ENCODE measurements at places on chromosomes 12 and 14.

GRCh38 chr14:102924632-102925588 is 2.4 kb downstream of the AMN start:
- DNase-seq: no peak

DNA sequence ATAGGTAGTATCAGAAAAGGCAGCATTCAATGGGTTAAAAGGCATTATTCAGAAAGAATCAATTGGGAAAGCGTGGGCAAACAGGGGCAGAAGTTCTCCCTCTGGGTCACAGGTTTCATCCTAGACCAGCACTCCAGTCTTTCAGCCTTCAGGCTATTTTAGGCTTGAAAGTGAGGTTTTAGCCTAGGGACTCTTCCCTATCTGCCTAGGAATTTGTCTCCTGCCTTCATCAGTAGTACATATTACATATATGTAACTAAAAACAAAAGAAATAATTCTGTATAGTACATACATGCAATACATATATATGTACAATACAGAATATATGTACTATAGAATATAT is 34.6 kb upstream of the PCNX1 start:
- DNase-seq: no peak

DNA sequence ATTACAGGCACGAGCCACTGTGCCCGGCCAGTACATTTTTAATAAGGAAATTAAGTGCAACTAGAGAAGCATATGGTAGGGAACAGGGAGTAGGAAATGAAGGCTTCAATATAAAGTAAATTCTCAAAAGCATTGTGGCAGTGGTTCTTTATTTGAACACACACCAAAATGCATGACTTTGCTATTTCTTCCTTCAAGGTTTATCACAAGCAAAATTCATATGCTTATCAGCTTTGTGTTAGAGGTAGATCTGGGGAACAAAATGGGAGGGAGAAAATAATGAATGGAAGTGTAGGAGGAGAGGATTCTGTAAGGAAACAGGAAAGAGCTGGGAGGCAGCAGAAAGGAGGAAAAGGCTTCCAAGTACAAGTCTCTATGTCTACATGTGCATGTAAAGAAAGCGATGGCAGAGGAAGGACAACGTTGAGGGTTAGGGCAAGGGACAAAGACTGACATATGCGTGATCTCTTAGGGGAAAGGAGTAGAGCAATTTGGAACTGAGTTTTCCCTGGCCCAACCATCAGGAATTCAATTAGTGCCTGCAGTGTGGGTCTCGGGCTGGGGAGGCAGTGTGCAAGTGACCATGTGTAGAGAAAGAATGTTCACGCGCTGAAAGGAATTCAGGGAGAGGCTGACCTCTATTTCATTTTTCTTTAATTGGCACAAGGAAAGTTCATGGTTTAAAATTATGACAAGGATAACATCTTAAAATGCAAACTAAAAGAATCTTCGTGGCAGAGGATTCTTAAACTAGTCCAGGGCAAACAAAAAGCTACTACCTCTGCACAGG is 22.9 kb upstream of the RASSF8 start:
- DNase-seq: peak; percentile 13

DNA sequence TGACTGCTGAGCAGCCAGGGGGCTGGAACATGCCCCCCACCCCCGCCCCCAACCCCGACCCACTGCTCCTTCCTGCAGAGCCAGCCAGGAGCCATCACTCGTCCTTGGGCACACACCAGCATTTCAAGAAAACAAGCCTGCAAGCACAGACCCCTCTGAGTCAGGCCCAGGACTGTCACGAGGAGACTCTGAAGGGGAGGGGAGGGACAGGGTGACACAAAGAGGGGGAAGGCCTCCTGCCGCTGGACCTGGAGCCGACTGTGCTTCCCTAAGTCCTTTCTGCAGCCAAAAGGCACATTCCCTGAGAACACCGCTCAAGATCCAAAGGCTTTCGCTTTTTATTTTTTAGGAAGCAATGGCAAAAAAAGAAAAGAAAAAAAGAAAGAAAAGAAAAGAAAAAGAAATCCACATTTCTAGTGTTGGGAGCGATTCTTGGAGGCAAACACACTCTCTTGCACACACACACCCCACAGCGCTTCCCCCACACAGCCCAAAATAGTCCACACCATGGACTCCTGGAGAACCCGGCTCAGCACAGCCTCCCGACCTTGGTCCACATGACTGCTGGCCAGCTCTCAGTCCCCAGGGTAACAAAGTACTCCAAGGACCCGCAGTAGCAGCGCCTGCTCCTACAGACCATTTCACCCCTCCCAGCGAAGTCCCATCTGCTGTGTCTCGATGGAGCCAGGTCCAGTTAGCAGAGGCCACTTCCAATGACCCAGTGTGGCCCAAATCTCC is 101.7 kb downstream of the DPF3 start:
- no peak for DNase-seq

- DNase-seq: no peak
Observed at GRCh38 chr12:94667031-94667540, 16.7 kb upstream of the TMCC3 start.

DNA sequence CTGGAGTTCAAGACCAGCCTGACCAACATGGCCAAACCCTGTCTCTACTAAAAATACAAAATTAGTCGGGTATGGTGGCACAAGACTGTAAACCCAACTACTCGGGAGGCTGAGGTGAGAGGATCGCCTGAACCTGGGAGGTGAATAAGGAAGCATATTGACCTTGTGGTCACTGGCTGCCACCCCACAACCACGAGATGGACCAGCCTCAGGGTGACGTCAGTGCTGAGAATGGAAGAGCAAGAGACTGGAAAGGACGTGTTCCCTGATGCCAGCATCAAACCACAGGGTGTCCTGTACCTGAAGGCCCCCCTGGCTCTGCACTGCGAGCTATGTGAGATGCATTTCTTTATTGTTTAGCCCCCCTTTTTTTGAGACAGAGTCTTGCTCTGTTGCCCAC is 45.9 kb upstream of the BDKRB2 start:
- no peak for DNase-seq

- no peak for DNase-seq
Observed at GRCh38 chr12:26130728-26131127, 5.9 kb upstream of the BHLHE41 start.

- DNase-seq: no peak
Observed at GRCh38 chr12:115872212-115872611, 405.3 kb downstream of the MED13L start.

DNA sequence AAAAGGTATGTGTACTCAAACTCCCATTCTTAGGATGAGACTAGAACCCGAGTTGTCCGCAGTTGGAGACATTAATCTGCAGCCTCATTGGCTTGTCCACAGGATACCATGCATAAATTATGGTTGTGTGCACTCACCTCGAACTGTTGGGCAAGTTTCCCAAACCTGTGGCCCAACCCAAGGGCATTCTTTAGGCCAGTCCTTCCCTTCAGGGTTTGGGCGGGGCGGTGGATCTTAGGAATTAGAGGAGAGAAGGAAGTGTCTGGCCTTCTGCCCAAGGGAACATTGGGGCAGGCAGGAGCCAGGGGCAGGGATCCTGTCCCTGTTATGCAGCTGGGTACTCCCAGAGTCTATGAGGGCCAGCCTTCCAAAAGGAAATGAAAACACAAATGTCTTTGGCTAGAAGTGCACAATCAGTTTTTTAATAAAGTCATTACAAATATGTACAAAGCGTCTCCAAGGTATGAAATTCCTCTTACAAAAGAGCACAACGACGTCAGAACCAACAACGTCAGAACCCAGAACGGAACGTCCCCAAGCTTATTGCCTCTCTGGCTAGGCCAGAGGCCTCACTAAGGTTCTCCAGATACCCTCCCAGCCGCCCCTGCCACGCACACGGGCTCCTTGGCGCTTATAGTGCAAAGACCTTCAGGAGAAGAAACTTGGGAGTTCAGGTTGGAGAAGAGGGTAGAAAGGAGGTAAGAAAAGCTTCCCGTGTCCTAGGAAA is 25.3 kb downstream of the HRK start:
- no peak for DNase-seq

- no peak for DNase-seq
Observed at GRCh38 chr14:90571149-90571947, 174.5 kb downstream of the CALM1 start.

DNA sequence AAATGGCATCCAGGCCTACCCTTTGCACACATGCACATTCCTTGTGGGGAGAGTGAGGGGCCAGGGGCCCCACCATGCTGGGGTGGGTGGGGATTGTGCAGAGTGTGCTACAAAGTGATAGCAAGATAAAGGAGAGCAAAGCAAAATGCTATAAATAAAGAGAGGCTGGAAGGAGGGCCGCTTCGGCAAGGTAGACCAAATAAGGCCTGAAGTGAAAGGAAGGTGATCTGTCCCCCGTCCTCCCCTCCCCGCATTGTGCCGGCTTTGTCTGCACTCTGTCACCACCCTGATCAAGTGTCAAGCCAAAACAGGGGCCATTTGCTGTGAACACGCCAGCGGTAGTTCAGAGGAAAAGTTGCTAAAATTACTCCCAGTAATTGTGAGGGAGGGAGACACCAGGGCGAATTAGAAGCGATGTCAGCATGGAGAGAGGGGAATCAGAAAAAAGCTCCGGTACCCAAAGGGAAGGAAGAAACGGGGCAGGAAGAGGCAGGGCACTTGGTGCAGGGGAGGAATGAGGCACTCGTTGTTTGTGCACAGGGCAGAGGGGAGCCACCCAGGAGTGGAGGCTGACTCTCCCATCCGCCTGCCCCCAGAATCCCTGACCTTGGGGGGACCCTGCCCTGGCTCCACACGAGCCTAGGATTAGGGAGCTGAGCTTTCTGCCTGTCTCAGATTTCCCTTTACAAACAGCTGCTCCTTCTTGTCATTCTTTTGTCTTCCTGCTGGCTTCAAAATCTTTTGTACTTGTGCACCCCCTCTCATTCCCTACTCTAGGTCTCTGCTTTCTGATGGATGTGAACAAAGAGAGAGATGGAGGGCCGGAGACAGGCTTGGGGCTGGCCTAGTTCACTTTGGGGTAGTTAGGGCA is 2.9 kb upstream of the MYH7 start:
- no peak for DNase-seq

DNA sequence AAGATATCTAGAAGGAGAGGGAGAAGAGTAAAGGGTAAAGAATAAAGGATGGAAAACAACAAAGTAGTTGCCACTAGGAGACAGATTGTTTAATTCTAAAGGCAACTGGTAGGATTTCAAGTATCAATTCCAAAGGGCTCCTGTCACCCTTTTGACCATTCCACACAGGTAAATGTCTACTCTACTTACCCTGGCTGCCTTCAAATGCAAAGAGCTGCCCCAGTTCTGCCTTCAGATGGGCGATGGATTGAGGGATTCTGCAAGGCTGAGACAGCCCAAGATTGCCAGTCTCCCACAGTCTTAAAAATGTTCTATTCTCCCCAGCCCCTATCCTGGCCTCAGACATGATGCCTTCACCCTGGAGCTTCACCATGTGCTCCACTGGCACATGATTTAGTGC is 11.4 kb downstream of the KRT76 start:
- DNase-seq: no peak

- DNase-seq: no peak
Observed at GRCh38 chr14:36717363-36717762, 55.7 kb downstream of the PAX9 start.

- peak; percentile 44 for DNase-seq
Observed at GRCh38 chr14:61535032-61535431, 160.3 kb upstream of the HIF1A start.

- DNase-seq: peak; percentile 82
Observed at GRCh38 chr12:116376354-116377193, 99.1 kb upstream of the MED13L start.

DNA sequence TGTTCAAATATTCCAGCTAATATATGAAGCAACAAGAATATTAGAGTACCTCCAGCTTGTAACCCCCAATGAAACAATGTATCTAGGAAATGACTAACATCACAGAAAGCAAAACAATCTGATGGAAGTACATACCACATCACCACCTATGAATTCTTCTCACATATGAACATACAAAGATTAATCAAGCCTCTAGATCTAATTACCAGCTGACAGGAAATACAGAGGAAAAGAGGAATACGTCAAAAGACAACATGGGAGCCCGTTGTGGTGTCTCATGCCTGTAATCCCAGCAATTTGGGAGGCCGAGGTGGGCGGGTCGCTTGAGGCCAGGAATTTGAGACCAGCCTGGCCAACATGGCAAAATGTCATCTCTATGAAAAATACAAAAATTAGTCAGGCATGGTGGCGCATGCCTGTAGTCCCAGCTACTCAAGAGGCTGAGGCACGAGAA is 7.5 kb downstream of the NEDD8 start:
- DNase-seq: peak; percentile 88

DNA sequence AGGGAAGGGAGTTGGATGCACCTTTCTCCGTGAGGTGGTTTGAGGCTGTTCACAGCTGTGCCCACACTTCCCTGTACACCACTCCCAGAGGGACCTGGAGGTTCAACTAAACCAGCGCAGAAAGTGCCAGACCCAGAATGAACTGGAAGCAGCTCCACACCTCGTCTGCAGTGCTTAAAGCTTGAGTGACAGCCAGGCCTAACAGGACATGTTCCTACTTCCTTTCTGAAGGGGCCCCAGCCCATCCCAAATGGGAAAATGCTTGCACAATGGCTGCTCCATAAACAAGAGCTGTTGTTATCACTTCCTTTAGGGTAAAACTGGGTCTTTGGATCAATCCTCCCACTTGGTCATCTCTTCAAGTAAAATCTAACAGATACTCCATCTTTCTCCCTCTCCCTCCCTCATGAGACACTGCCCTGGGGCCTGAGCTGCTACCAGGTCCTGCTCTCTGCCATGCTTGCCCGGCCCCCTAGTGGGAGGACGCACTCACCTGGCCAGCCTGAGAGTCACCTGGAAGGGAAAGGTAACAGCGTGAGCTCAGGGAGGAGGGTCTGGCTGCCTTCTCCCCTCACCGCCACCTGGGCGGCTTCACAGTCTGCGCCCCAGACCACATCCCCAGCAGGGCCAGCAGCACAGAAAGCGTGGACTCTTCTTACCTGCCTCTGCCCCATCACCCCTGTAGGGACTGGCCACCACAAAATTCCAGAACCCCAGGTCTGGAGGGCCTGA is 33.5 kb downstream of the ISCA2 start:
- no peak for DNase-seq

DNA sequence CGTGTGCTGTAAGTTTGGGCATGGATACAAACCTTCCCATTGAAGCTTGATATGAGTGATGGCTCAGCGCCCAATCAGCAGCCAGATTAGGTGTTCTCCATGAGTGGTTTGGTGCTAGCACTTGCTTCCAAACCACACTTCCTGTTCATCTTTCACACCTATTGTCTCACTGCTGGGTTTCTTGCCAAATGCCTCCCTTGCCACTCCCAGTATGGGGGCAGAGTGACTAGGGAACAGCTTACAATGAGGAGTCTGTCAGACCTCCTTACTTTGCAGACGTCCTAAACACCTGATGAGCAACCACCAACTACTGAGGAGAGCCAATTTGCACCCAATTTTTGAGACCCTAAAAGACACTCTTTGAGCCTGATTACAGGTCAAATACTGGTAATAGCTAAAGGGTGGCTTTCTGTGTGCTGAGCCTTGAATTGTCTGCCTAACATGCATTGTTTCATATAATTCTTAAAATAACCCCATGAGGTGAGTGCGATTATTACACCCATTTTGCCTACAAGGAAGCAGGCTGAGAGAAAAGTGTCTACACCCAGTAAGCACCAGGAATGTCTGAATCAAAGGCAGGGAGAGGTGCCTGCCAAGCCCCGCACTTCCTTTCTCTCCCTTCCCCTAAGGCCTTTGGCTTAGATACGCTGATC is 48.4 kb upstream of the FOS start:
- DNase-seq: peak; percentile 42

- DNase-seq: no peak
Observed at GRCh38 chr14:80770114-80770908, 171.2 kb downstream of the CEP128 start.
